ENCODE measurements at places on chromosomes 13 and 19.

DNA sequence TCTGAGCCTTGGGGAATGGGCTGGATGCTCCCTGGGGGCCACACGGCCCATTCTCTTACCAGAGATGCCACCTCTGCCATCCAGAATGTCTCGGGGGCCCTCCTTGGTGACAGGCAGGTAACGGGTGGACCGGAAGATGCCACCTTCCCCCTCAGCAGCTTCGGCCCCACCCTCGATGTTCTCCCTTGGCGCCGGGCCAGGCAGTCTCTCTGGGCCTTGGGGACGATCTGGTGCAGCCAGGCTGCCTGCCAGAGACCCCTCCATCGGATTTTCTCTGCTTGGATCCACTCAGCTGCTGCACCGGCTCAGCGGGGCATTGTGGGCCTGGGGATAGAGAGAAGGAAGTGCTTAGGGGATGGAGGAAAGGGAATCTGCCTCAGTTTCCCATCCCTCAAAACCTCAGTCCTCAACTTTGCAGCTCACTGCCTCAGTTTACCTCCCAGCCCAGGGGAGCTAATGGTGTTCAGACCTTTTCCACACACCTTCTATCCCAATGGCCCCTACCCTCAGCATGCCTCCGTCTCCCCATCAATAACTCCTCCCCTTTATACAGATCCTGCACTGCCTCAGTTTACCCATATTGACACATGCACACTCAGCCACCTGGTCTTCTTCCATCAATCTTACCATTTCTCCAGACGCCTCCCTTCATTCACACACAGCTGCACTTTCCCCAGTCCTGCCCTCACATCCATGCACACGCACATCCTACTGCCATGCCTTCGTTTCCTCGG is 1.5 kb downstream of the WIZ start:
- DNase-seq, result no peak

- DNase-seq, result no peak
These were observed 595 bp upstream of the RAB20 start for GRCh38 chr13:110562036-110562597.

DNA sequence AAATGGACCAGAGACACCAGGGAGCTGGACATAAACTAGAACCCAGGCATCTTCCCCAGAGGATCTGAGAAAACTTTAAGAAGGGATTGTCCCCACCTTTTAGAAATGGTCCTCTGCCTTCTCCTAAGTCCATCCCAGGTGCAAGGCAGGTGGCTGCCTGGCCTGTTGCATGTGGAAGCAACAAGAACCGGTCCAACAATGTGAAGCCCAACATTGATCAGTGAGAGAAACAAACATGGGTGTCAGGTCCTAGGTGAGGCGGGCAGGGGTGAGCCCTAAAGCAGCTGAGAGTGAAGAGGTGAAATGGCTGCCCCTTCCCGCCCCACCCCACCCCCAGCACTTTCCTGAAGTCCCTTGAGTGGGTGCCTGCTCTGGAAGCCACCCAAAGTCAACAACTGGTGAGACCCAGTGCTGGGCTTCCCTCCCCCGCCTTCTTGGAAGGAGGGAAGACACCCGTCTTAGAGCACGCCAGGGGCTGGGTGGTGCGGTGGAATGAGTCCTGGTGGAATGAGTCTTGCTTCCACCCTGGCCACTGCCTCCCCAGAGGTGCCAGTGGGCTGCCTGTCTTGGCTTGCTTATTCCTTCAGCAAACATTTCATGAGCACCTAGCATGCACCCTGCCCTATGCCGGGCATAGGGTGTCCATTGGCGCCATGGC is 1.7 kb downstream of the AP1M1 start:
- DNase-seq, result no peak

- no peak for DNase-seq
These were observed 250.3 kb upstream of the HTR2A start for GRCh38 chr13:47146991-47147811.

- no peak for DNase-seq
These were observed 1.9 kb upstream of the KL start for GRCh38 chr13:33014291-33014690.

DNA sequence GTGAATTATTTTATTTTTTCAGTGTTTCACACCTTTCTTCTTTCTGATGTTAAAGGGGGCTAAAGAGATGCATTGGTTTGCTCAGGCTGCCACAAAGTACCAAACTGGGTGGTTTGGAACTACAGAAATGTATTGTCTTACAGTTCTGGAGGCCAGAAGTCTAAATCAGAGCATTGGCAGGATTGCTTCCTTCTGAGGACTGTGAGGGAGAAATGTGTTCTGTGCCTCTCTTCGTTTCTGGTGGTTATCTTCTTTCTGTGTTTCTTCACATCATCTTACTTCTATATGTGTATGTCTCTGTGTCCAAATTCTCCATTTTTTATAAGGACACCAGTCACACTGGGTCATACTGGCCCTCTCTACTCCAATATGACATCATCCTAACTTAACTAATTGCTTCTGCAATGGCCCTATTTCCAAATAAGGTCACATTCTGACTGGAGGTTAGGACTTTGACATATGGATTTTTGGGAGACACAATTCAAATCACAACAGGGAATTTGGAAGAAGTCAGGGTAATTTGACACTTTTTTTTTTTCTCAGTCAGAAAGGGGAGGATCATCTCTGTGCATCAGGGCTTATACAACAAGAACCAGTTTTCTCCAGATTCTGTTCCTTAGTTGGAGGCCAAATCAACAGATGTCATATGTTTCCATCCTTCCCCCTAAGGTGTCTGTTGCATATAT is 188.2 kb downstream of the KCNRG start:
- DNase-seq, result no peak

GRCh38 chr19:29285878-29286277 is 72.9 kb upstream of the UQCRFS1 start:
- DNase-seq, result no peak

DNA sequence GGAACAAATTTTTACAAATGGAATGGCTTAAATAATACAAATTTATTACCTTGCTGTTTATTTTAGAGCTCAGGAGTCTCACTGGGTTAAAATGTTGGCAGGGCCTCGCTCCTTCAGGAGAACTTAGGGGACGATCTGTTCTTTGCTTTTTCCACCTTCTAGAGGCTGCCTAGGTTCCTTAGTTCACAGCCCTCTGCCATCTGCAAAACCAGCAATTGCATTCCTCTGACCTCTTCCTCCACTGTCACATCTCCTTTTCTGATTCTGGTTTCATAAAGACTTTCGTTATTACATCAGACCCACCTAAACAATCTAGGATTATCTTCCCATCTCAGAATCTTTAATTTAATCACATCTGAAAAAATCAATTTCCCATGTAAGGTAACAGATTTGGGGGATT is 249.6 kb upstream of the SPRY2 start:
- no peak for DNase-seq

DNA sequence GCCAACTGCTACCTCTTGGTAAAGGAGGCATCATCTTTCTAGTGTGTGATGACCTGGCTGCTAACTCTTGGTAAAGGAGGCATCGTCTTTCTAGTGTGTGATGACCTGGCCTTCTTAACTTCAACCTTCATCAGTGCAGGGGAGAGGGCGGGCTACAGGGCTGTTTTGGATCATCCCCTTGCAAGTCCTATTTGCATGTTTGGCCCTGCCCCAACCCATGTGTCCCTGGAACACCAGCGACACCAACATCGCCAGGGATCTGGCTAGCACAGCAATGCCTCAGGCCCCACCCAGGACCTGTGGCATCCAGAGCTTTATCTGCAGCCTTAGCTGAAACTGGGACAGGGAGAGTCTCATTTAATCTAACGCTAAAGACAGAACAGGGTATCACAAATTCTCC is 492.4 kb downstream of the MYO16 start:
- DNase-seq, result no peak

- DNase-seq, result no peak
These were observed 178.6 kb downstream of the RBM26 start for GRCh38 chr13:79227418-79227817.

- no peak for DNase-seq
These were observed 81.2 kb upstream of the RAP2A start for GRCh38 chr13:97352815-97353214.

- DNase-seq, result no peak
These were observed 7.9 kb upstream of the AKAP8L start for GRCh38 chr19:15426485-15427349.

DNA sequence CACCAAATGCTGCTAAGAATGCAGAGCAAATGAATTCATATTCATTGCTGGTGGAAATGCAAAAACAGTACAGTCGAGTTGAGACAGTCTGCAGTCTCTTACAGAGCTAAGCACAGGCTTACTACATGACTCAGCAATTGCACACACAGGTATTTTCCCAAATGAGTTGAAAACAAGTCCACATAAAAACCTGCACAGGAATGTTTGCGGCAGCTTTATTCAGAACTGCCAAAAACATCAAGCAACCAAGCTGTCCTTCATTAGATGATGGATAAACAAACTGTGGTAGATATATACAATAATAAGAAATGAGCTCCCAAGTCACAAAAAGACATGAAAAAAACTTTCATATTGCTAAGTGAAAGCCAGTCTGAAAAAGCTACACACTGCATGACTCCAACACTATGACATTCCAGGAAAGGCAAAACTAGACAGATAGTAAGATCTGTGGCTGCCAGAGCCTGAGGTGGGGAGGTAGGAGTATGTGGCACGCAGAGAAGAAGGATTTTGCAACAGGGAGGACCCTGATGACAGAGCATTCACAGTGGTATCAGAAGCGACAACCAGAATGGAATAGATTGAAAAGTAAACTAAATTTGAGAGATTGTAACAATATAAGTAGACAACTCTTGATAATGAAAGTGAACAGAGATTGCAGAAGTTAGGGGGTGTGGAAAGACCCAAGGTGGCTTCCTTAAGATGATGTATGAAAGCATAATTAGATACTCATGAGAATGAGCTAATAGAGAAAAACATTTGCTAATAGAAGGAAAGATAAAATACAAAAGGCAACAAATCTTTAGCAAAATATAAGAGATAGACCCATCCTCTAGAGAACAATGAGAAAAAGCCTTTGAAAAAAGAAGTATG is 52.7 kb downstream of the TSC22D1 start:
- DNase-seq, result no peak

- no peak for DNase-seq
These were observed 126.2 kb downstream of the LMO7 start for GRCh38 chr13:75762076-75762937.

- DNase-seq, result no peak
These were observed 426.6 kb downstream of the NDFIP2 start for GRCh38 chr13:79907527-79907926.

DNA sequence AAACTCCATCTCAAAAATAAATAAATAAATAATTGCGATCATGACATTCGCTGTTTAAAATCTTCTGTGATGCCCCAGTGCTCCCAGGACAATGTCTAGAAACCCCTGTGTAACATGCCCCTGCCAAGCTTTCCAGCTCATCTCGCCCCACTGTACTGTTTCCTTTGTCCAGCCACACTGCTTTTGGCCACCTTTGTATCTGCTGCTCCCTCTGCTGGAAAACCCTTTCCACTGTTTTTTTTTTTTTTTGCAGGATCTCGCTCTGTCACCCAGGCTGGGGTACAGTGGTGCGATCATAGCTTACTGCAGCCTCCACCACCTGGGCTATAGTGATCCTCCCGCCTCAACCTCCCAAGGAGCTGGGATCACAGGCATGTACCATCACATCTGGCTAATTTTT is 7.5 kb downstream of the PLAUR start:
- no peak for DNase-seq

- DNase-seq, result no peak
These were observed 2.8 kb downstream of the THAP8 start for GRCh38 chr19:36051236-36051635.

DNA sequence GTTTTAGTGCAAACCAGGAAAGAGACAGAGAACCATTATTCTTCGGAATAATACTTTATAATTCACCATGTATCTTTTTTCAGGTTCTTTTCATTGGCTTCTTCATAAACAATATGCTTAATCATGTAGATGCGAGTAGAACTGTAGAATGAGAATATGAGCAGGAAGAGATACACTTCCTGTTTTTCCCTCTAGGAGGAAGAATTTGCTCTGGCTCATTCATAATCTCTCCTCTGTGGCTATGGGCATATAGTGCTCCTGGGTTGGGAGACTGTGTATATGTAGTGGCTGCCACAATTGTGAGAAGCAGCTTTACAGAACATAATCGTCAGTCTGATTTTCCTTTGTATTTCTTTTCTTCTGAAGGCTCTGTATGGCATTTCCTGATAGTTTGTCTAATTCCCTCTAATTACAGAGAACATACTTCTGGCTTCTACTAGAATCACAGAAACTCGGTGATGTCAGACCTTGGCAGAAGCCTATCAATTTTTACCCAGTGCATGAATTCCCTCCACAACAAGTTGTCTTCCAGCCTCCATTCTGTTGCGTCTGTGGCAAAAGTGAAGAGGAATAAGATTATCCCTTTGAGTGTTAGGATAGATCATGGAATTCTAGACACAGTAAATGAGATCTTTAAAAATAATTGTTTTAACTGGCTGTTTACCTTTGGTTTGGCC is 2.9 kb upstream of the DCLK1 start:
- no peak for DNase-seq

- DNase-seq, result no peak
These were observed 37.0 kb downstream of the IRS2 start for GRCh38 chr13:109749365-109749764.

GRCh38 chr13:91158017-91158395 is 189.5 kb upstream of the MIR17HG start:
- DNase-seq, result no peak

GRCh38 chr19:15869109-15869555 is 28.7 kb downstream of the CYP4F2 start:
- DNase-seq, result no peak

DNA sequence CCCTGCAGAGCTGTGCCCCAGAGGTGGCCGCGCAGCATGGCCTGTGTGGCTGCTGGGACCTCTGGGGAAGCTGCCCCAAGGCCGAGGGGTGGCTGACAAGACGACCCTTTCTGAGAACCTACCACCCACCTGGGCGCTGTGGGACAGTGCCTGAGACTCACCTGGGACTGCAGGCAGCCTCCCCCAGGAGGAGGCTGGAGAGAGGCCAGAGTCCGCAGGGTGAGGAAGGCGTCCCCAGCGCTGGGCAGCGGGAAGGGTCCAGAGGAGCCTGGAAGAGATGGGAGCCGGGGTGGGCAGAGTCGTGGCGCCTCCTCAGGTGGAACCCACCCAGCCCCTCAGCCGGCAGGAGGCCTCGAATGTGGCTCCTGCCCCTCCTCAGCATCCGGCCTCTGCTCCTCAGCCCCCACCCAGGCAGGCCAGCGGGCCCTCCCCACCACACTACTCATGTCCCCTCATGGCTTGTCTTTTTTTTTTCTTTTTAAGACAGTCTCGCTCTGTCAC is 25.3 kb downstream of the CILP2 start:
- DNase-seq, result no peak
